ENCODE measurements at places on chromosomes 13 and 19. TPM values are rescaled to one million over a fixed set of nuclear protein-coding genes. Genes with fewer than 3 reads are reported as not detected.

DNA sequence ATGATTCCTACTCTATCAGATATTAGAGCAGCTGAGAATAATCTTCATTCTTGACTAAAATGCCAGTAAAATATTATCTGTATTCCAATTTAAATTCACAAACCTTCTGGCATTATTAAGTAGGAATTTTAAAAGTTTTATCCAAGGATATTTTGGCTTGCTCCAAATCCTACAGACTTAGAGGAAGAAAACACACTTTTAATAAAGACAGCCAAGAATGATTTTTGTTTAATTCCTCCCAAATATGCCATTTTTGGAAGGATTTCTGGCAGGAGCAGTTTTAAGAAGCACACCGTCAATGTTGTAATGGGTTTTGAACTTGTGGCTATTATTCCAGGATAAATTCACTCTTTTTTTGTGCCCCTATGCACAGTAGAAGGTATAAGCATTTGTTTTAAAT is 355.1 kb downstream of the SLITRK5 start:
- ATAC-seq: no peak

DNA sequence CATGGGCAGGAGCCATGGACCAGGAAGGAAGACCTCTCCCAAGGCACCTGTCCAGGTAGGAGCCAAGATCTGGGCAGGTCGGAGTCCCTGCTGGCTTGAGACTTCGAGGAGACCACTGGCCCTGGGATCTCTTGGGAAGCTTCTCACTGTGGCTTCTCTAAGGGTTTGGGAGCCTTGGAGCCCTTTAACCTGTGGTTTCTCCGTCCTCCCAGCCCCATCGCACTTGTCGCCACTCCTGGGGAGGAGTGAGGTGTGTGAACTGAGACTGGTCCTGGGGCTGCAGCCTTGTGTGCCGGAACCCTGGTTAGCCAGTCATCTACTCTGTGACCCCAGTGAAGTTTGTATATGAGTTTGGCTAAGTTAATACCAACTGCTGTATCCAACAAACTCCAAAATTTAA is 8.2 kb downstream of the ZNF805 start:
- no peak for ATAC-seq

GRCh38 chr19:843836-844545 is 3.2 kb downstream of the PRTN3 start:
- ATAC-seq: no peak

DNA sequence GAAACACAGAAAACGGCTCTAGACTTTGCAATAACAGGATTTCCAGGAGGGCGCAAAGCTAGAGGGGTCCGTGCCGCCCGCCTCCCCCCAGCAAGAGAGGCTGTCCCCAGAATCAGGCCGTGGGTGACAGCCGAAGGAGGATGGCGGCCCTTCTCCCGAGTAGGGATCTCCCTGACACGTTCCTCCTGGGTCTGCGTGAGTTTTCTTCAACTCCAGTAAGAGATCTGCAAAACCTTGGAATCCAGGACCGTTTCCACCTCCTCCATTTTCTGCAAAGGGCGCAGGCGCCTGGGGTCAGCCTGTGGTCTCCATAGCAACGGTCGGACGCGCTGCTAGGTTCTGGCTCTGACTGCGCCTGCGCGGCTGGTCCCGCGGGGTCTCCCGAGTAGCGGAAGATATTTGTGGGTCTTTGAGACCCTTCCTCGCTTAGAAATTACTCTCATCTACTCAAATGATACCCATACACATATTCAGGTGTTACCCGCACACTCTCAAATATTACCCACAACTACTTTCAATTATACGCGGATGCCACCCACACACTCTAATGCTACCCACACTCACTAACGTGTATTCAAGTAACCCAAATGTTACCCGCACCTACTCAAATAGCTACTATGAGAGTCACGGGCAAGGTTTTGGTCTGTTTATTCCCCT is 2.1 kb downstream of the PNMA8C start:
- peak; percentile 78 for ATAC-seq

DNA sequence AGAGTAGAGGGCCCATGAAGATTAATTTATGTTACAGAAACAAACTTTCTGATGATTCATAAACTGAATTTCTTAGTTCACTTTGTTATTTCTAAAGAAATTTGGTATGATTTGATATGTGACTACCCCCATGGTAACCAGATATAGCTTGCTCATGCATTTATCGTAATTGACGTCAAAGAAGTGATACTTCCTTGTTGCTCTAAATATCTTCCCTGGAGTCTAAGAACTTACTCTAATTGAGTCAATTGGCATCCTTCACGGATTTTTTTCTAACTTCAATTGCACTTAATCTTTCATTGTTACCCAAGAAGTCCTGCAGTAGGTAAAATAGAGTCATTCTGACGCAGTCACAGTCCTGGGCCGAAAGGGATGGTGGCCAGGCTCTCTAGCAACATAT is 240.9 kb downstream of the GPC5 start:
- ATAC-seq: no peak

DNA sequence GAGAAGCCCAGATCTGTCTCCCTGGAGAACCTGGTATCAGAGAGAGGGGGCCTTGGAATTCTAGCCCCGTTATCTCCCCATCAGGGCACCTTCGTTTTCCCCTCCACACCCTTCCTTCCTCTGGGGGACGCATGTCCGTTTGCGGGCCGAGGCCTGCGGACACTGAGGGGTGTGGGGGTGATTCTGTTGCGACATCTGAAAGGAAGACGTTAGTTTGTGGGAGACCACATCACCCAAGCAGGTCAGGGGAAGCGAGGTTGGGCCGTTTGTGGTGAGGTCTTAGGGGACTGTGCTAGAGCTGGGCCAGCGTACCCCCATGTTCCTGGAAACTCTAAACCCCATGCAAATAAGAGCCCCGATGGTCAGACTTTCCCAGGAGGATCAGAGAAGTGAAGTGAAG is 3.7 kb upstream of the HSH2D start:
- peak; percentile 7 for ATAC-seq

GRCh38 chr19:2223959-2224358 is 12.2 kb downstream of the PLEKHJ1 start:
- ATAC-seq: peak; percentile 31

GRCh38 chr19:56119582-56119978 is 1.5 kb downstream of the ZNF787 start:
- no peak for ATAC-seq

- no peak for ATAC-seq
These were observed 1.9 kb upstream of the SELENOW start for GRCh38 chr19:47776568-47776967.

- no peak for ATAC-seq
These were observed 16.8 kb downstream of the POLR1D start for GRCh38 chr13:27638521-27638920.

GRCh38 chr13:105165449-105166125 is 1369.9 kb downstream of the EFNB2 start:
- no peak for ATAC-seq

GRCh38 chr19:32458500-32459123 is 53.0 kb downstream of the DPY19L3 start:
- peak; percentile 72 for ATAC-seq

DNA sequence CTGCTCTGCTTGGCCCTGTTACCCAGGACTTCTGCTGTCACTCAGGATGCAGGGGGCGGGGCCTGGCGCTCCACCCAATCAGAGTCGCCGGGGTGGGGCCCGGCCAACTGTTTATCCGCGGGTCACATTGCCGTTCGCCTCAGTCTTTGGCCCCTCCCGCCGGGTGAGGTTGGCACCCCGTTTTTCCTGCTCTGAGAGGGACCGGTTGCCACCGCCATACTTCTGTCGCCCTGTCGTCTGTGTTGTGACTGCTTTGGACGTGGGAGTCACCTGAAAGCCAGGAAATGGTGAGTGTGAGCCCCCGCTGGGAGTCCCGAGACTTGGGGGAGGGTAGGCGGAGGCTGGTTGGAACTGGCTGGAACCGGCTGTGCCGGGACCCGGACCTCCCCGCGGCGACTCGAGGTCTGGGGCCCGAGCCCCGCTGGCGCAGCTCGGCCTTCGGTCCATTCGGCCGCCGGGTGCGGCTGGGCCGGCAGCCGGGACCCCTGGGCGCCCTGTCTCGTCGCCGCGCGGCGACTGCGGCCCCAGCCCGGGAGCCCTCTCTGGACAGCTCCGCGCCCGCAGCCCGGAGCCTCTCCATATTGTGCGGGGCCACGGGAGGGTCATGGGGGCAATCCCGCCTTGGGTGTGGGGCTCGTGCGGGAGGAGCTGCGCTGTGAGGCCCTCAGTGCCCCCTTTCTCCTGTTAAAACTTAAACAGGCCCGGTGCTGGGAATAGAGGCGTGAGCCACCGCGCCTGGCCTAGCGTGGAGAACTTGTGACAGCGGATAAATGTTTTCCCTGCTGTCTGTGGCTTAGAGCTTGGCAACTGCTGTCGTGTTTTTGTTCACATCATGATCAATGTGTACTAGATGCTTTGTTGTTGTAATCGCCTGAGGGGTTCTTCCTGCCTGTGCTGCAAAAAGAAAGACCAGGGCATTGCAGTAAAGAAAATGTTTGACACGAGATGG is at the start of gene ZNF844:
TSS of gene ZNF844 (plus strand) at position 142 of the 949 bp plus-strand sequence. CDS start at position 285, 143 bp downstream.
- ATAC-seq: peak; percentile 98

DNA sequence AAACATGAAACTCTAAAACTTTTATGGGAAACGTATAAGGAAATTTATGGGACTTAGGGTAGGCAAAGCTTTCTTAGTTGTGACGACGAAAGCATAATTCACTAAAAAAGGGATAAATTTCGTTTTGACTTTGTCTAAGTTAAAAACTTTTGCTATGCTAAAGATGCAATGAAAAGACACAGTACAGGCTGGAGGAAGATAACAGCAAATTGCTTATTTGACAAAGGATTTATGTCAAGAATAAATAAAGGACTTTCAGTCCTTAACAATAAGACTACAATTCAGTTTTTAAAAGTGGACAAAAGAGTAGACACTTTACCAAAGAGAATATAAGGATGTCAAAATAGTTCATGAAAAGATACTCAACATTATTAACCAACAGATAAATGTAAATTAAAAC is 150.2 kb downstream of the NBEA start:
- no peak for ATAC-seq

DNA sequence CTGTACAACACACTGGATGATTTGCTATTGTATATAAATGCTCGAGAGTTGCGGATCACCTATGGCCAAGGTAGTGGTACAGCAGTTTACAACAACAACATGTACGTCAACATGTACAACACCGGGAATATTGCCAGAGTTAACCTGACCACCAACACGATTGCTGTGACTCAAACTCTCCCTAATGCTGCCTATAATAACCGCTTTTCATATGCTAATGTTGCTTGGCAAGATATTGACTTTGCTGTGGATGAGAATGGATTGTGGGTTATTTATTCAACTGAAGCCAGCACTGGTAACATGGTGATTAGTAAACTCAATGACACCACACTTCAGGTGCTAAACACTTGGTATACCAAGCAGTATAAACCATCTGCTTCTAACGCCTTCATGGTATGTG is 21.5 kb downstream of the OLFM4 start:
- ATAC-seq: no peak

DNA sequence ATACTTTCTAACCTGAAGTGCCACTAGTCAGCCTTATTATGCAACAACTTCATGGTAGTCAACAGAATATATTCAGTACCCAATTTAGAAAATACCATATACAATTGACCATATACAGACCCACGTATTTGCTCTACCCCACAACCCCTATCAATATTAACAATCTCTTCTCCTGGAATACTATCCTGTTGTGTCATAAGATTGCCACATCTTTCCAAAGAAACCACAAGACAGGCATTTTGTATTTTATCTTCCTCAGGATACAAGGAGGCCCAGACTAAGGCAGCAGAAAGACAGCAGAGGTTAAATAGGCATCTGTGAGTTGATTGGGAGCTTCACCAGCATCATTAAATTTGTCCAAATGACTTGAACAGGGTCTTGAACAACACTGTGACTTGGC is 4.5 kb downstream of the SPART start:
- no peak for ATAC-seq

PCID2 gene
- 56.5 TPM for total RNA-seq

LRRC25 gene
- not detected for total RNA-seq

ZNF493 gene
- total RNA-seq: 10.4 TPM

TTYH1 gene
- total RNA-seq: not detected

SYCN gene
- not detected for total RNA-seq

ZNF708 gene
- total RNA-seq: 11.8 TPM

METTL21C gene
- not detected for total RNA-seq

PRX gene
- 1.3 TPM for total RNA-seq

INSL3 gene
- 7.6 TPM for total RNA-seq

TMEM221 gene
- total RNA-seq: not detected

SOX1 gene
- not detected for total RNA-seq

KLK2 gene
- total RNA-seq: not detected

SYNGR4 gene
- total RNA-seq: not detected

Measured in activated T-helper 17 cell treated with anti-CD3 and anti-CD28 coated beads, Interleukin-2, amount 50 U/mL, for 72 hours (primary cell).